Activated CD8-positive, alpha-beta T cell treated with anti-CD3 and anti-CD28 coated beads for 36 hours (primary cell): ENCODE measurements at places on chromosomes 3 and 15.
A peak's percentile ranks its signal among the peaks of the same experiment; 100 is the strongest.

- DNase-seq: no peak
These were observed 2.4 kb upstream of the MYZAP start for GRCh38 chr15:57589281-57589680.

DNA sequence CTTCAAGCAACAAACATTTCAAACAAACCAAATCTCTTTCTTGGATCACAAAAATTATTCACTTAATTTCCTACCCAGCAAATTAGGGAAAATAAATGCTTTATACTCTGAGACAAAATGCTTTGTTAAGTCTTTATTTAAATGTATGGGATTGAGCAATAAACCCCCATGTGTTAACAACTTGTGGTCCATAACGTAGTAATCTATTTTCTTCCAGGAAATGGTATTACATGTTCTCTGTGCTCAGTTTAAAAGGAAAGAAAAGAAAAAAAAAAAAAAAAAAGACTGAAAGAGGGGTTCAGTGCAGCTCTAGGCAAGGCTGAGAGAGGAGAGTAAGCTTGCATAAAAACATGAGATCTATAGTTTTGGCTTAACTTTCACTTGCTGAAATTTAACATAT lies 102.3 kb downstream of the PIK3CB start:
- DNase-seq: no peak

DNA sequence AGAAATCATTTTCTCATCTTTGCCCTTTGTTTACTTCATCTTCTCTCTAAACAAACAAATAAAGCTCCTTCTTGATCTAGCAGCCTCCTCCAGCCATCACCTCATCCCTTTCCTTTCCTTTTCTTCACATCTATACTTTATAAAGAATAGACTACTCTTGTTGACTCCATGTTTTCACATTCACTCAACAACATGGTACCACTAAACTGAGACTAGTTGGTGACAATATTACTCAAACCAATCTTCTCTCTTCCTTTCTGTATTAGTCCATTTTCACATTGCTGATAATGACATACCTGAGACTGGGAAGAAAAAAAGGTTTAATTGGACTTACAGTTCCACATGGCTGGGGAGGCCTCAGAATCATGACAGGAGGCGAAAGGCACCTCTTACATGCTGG lies 324.7 kb downstream of the SOX2 start:
- no peak for DNase-seq

DNA sequence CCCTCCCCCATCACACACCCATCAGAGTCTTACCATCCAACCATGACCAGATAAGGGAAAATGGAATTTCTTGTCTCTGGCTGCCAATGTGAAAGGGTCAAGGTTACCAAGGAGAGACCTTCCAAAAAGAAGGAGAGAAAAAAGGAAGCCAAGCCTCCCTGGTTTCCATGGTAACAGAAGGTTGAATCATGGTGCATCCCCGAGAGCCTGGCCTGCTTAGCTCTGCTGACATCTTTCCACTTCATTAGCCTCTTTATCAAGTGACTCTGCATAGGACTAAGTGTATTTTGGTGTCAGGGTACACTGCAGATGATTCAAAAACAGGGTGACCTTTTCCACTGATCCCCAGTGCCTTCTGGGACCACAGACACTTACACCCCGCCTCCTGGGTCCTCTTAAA lies 225.7 kb upstream of the PPP2R3A start:
- no peak for DNase-seq

GRCh38 chr3:71689291-71689690 lies 35.9 kb downstream of the EIF4E3 start:
- no peak for DNase-seq

- no peak for DNase-seq
These were observed 106.3 kb upstream of the ANKRD28 start for GRCh38 chr3:15903759-15904720.

DNA sequence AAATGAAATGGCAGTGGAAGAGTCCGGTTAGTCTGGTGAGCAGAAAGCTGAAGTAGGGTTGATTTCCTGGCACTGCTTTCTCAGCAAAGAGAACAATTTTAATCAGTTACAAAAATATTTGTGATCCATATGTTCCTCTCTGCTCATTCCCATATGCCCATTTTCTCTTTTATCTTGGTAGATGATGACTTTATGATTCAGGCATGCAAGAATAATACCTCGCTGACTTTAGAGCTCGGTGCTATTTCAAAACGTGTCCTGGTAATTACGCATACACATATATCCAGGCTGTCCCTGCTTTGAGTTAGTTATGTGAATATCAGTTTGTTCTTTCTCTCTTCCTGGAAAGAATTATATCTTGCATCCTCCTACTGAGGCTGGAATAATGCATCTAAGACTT lies 38.5 kb downstream of the ARPP21 start:
- no peak for DNase-seq

DNA sequence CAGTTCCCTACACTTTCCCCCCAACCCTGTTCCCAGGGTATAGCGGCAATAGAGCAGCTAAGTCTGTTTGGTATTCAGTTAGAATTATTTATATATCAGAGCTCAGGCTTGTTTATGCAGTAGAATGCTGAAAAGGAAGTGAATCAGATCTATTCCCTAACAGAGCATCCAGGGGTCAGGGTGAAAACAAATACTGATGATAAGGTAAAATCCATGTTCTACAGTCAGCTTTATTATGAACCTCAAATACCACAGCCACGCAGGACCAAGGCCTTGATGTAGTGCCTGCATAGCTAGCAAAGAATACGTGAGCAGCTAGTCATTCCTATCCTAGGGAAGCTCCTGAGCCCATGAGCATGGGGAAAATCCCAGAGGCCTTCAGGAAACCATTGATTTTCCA lies 229.7 kb upstream of the ICE2 start:
- DNase-seq: no peak

- no peak for DNase-seq
These were observed 31.4 kb upstream of the LYZL4 start for GRCh38 chr3:42441791-42442190.

- peak; percentile 11 for DNase-seq
These were observed 37.2 kb downstream of the IL20RB start for GRCh38 chr3:136994772-136995516.
